Tracheal epithelial cell (primary cell): ENCODE measurements at places on chromosomes 6 and 20. TPM values are rescaled to one million over a fixed set of nuclear protein-coding genes. Genes with fewer than 3 reads are reported as not detected.

ZSCAN23 gene
- total RNA-seq: 1.1 and 1.9 TPM in 2 replicates

RNF217 gene
- total RNA-seq: 20.0 and 20.5 TPM in 2 replicates

NHLRC1 gene
- total RNA-seq: 1.2 and 2.3 TPM in 2 replicates

SYNDIG1 gene
- 0.24 TPM in 1 of 2 replicates, not detected in the other for total RNA-seq

PPP1R16B gene
- 0.24 and 0.43 TPM in 2 replicates for total RNA-seq

C20orf202 gene
- not detected in 2 replicates for total RNA-seq

TCP11 gene
- not detected in 2 replicates for total RNA-seq

DDX43 gene
- total RNA-seq: 0.43 and 0.48 TPM in 2 replicates

TRIM38 gene
- 4.0 and 4.3 TPM in 2 replicates for total RNA-seq

EEF1A1 gene
- 36,570 and 47,739 TPM in 2 replicates for total RNA-seq

BTNL2 gene
- not detected in 2 replicates for total RNA-seq

KCNK16 gene
- total RNA-seq: not detected in 2 replicates

RHAG gene
- not detected in 2 replicates for total RNA-seq

EXOC2 gene
- total RNA-seq: 37.1 and 38.8 TPM in 2 replicates

OGFRL1 gene
- total RNA-seq: 14.7 and 27.0 TPM in 2 replicates

HLA-DOB gene
- 0.72 and 1.9 TPM in 2 replicates for total RNA-seq

SLC17A9 gene
- total RNA-seq: 0.43 and 2.4 TPM in 2 replicates

ZSCAN31 gene
- 9.6 and 11.8 TPM in 2 replicates for total RNA-seq

TFAP2D gene
- total RNA-seq: not detected in 2 replicates
